ENCODE measurements at places on chromosomes 6 and 20.

GRCh38 chr6:139895205-139895793 is 520.9 kb upstream of the CITED2 start:
- DNase-seq, result no peak

- no peak for DNase-seq
These were observed 47.2 kb downstream of the PLAGL2 start for GRCh38 chr20:32160341-32160740.

DNA sequence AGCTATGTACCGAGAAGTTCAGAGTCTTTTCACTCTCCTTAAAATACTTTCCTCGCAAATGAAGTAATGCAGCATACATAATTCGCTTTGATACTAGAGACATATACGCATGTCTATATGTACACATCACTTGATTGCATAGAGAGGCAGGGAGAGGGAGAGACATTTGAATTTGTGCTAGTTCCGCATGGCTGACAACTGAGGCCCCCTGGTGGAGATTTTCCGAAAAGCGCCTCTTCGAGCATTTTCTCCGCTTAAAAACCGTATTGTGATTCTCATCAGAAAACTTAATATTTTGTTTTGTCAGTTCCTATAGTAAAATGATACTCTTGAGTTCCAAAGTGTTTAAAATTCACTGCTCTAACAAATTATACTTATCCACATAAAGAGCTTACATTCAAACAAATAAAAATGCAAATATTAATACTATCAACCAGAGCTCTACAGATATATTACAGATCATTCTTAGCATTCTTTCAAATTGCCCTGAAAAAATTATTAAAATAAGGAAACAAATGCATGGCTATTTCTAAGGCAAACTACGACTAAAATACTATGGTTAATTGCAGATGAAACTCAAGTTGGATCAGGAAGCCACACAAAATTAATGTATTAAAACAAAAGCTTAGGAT is 637 bp downstream of the MYLK4 start:
- DNase-seq, result peak; percentile 44

DNA sequence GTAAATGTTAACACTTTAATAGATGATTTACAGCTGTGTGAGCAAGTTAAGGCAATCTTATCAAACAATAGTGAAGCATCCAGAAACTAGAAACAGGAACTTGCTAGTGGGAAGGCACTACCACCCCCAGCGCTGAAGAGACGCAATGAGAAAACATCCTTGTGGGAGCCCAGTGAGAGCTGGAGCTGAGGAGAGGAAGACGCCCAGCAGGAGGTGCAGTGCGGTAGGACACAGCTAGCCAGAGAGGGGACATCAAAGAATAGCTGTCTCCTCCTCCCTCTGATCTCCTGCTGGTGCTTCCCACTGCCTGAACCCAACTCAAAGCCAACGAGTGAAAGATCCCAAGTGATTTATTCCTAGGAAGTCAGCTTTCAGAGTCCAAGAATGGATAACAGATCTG is 140.3 kb downstream of the COL12A1 start:
- no peak for DNase-seq

DNA sequence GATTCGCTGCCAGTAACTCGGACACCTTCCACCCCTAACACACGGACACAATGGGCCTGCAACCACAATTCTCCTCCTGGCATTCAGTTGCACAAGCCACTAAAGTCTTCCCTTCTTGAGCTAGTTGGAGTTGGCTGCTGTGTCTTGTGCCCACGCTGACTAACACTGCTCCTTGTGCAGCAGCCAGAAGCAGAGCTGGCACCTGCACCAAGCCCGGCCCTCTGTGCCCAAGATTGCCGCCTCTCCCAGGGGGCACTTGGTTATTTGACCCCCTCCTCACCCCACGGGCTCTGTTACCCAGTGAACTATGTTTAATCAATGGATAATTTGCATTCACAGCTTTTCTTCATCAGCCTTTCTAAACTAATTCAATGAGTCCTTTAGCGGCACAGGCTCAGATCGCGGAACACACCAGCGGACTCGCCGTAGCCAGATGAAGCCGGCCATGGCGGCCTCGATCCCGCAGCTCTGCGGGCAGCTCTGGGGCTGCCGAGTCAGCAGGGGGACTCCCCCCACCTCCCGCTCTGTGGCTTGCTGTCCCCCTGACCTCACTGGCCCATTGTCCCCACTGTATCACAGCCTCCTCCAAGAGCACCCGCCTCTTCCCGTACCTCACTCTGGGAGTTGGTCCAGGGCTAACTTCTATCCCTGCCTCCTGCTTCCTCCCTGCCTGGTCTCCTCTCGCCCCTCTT is 94.8 kb upstream of the AFDN start:
- DNase-seq, result no peak

- no peak for DNase-seq
These were observed 26.3 kb downstream of the HECA start for GRCh38 chr6:139161169-139161568.

DNA sequence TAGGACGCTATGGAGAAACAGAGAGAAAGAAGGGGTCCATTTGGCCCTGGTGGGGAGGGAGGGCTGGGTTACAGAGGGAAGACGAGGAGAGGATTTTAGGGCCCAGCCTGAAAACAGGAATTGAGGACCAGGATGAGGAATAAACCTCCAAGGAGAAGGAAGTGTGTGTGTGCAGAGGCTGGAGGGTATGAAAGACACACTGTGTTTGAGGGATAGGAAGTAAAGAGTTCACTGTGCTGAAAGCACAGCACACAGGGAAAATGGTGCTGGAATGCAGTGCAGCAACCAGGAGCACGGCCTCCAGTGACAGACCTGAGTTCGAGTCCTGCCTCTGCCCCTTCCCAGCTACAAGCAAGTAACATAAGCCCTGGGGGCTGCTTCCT is 7.8 kb downstream of the MBOAT1 start:
- DNase-seq, result no peak

DNA sequence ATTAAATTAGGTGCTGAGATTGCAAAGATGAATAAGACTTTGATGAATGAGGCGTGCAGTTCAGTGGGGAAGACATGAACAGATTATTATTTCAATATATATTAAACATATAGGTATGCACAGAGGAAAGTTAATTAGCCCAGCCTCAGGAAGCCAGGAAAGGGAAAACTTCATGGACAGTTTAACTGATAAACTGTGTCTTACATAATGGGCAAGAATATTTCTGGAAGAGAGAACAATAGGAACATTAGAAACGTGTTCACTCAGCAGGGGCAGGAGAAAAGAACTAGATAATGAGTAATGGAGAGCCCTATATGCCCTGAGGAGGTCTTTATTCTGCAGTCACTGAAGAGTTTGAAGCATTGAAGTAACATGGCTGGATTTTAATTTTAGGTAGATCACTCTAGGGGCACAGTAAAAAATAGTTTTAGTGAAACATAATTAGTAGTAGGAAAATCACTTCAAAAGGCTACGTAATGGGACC is 23.6 kb downstream of the CEP57L1 start:
- DNase-seq, result no peak

GRCh38 chr6:6635869-6636268 is 47.3 kb downstream of the LY86 start:
- DNase-seq, result no peak

DNA sequence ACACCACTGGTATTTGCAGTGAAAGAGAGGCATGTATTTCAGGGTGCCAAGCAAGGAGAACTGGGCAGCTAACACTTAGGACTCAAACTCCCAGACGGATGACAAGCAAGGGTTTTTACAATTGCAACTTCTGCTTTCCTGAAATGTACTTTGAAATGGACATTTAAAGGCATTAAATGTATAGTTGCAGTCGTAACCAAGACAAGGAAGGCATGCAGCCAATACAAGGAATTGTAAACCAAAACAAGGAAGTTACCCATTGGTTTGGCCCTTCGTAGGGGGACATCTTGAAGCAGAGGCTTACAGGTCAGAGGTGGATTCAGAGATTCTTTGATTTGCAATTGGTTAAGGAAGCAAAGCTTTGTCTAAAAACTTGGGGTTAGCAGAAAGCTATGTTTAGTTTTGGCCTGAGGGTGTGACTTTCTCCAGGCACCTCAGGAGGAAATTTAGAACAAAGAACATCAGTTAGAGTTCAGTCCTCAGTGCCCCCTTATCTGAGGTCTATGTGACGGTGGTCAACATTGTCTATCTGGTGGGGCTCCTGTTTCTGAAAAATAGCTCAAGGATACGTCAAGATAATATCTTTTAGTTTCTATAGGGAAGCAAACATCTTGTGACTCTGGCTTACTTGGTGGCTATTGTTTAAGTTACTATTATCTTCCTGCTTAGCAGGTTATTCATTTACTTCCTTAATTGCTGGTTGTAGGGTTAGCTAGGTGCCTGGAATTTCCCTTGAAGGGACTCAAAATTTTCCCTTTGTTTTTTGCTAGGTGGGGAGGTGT is 266.0 kb downstream of the CD83 start:
- no peak for DNase-seq

GRCh38 chr6:29976588-29977424 is 34.5 kb downstream of the HLA-A start:
- peak; percentile 15 for DNase-seq

DNA sequence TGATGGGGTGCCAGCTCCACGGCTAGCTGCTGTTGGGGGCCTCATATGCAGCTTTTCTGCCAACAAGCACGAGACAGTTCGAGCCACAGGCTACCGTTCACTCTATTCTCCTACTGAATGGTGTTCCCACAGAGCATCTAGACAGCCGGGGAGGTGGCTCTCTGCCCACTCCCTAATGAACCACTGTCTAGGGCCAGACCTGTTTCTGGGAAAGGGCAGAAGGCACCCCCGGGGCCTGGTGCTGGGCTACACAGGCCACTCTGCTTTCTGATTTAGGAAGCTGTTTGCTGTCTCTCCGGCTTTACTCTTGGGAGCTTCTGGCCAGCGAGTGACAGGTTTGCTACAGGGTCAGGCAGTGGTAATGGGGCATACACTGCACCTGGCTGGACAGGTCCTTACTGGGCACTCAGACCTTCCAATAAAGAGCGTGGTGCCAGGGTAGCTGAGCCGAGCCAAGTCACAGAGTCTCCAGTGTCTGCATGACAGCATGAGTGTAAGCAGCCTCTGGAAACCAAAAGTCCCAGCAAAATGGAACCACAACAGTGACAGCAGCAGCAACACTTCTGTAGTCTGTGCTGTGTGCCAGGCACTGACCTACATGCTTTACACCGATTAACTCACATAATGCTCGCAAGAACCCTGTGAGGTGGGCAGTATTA is 8.4 kb downstream of the CCDC167 start:
- no peak for DNase-seq

DNA sequence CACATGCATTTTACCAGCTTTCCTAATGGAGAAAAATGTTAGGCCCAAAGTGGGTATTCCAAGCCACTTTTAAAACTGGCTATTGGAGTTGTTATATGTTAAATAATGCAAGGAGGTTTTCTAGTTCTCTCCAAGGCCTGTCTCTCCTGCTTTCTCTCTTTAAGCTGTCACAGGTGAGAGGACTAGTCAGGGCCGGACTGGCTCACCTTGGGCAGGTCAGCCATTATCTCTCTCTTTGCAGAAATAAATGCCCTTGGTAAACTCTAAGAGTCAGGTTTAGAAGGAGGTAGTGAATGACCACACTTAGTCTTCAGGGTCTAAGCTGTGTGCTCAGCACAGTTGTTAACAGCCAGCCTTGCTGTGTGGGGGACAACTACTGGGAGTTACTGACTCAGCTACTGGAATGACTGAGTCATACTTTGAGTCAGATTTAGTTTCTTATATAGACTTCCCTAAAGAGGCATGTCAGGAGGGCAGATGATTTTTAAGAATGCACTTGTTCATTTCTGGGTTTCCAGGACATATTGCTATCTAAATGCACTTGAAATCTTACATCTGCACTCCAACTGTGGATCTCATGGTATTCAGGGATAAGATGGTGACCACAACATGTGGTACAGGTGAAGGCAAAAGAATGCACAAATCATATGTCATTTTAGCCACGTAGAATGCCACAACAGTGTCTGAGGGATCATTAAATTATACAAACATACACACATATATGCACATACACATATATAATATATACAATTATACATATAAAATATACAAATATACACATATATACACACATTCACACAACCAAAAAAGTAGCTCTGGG is 719.4 kb downstream of the EPM2A start:
- no peak for DNase-seq

DNA sequence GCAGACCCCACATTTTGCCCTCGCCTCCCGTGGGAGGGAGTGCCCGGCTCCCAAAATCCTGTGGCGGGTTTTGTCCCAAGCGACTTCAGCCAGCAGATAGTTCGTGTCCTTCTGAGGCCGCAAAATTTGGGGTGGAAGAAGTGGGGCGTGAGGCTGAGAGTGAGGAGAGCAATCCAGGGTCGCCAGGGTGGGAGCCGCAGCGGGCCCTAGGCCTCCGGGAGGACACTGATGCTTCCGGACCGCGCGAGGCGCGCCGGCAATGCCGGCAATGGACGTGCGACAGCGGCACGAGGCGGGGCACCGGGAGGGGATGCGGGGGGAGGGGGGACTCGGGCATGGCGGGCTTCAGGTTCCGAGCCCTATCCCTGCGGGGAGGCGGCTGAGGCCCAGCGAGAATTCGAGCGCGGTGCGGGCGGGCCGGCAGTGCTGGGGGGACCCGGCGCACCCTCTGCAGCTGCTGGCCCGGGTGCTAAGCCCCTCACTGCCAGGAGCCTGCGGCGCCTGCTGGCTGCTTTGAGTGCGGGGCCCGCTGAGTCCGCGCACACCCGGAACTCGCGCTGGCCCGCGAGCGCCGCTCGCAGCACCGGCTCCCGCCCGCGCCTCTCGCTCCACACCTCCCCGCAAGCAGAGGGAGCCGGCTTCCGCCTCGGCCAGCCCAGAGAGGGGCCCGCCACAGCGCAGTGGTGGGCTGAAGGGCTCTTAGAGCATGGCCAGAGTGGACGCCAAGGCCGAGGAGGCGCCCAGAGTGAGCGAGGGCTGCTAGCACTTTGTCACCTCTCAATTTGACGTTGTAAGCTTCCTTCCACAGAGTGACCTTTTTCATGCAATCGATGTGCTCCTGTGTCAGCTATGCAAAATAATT is 143.8 kb downstream of the LPA start:
- peak; percentile 65 for DNase-seq

DNA sequence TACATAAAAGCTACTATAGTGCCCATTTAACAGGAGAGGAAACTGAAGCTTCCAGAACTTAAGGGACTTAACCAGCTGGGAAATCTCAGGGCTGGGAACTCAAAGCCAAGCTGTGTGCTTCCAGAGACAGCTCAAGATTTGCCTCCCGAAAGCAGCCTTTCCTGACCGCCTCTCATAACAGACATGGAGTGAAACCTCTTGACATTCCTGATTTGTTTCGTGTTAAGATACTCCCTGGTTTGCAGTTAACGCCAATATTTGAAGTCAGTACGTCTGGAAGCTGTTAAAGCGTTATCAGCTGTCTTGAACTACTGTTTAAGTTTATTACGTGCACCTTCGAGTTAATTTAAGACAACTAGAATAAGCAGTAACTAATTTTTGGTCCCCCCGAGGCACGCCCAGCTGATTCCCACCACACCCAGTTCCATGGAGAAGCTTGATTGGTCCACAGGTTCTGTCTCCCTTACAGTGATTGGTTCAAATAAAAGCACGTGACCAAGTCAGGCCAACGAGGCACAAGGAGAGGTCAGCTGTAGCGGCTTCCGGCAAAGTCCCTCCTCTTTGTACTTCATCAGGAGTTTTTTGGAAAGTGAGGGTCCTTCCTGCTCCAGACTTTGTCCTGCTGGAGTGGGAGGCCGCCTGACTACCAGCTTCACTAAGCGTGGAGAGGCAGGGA is 8.9 kb upstream of the TCP11 start:
- DNase-seq, result no peak

- no peak for DNase-seq
These were observed 174.5 kb downstream of the SOX4 start for GRCh38 chr6:21767891-21768648.
